Stimulated activated CD8-positive, alpha-beta memory T cell treated with anti-CD3 and anti-CD28 coated beads, Interleukin-4, amount 100 ng/mL, for 1 hour (primary cell): ENCODE measurements at places on chromosomes 12 and 14.

DNA sequence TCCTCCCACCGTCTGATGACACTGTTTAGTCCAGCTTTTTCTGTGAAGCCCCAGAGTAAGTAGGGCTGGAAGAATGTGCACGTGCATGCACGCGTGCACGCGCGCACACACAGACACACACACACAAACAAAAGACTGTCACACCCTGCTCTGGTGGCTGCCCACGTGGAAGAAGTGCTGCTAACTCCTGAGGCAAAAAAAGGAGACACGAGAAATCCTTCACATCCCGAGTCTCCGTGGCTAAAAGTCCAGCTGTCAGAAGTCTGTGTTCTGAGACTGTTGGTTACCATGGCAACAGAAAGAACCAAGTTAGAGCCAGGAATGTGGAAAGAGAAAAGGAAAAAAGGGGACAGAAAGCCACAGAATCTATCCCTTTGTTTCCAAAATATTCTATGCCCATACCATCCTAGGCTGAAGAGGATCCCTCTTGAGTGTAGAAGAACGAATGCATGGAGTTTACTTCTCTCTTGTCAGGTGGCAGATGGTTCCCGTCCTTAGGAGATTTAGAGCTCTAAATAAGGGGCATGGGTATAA is 1.6 kb upstream of the C12orf71 start:
- no peak for DNase-seq

DNA sequence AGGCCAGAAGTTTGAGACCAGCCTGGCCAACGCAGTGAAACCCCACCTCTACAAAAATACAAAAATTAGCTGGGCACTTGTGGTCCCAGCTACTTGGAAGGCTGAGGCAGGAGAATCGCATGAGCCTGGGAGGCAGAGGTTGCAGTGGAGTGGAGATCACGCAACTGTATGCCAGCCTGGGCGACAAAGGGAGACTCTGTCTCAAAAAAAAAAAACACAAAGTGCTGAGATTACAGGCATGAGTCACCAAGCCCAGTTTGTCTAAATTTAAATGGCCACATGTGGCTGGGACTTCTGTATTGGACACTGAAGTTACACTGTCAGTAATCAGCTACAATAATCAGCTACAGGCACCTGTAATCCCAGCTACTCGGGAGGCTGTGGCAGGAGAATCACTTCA is 100.9 kb upstream of the AEBP2 start:
- DNase-seq: no peak

DNA sequence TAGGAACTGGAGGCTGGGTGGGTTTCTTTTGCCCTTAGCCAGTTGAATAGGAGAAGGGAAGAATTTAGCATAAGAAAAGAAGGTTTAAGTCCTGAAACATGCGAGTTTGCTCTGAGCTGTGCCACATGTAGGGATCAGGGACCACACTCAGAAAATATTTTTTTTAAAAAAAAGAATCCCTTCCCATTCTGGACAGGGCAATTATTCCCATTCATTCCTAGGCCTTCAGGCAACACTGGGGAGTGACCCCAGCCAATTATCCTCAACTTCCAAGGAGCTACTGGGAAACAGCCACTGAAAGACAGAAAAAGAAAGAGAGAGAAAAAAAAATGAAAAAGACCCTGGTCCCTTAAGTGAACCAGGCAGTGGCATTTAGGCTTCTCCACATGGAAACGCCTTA is 115.1 kb downstream of the RIN3 start:
- no peak for DNase-seq

DNA sequence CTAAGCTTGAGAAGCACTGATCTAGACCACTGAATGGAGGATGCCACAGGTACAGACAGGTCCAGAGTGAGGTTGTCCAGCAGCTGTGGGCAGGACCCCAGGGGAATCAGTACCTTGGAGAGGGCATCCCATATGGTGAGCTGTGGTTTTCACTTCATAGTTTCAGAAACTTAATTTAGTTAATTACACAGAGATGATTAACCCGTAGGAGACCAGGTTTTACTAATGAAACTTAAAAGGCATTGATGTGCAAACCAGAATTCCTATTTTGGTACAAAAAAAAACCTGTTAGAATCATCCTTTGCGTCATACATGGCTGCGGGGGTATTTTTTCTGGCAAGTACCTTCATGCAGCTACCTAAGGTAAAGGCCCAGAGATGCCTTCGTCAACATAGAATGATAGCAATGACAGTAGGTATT is 159.3 kb downstream of the DACT1 start:
- DNase-seq: no peak

GRCh38 chr12:131066207-131066885 is 112.6 kb downstream of the ADGRD1 start:
- DNase-seq: no peak
